ENCODE measurements at places on chromosomes 5 and 9.
A peak's percentile ranks its signal among the peaks of the same experiment; 100 is the strongest.

- peak; percentile 48 for DNase-seq
Measured at GRCh38 chr9:101727612-101728524, 10.6 kb downstream of the GRIN3A start.

GRCh38 chr9:69355232-69355631 is 30.2 kb downstream of the ENTREP1 start:
- DNase-seq = no peak

- DNase-seq = peak; percentile 23
Measured at GRCh38 chr9:93007529-93008058, 50.9 kb upstream of the SUSD3 start.

- no peak for DNase-seq
Measured at GRCh38 chr5:103674251-103674650, 111.7 kb upstream of the NUDT12 start.

GRCh38 chr5:125814119-125814518 is 609.1 kb upstream of the GRAMD2B start:
- DNase-seq = no peak

DNA sequence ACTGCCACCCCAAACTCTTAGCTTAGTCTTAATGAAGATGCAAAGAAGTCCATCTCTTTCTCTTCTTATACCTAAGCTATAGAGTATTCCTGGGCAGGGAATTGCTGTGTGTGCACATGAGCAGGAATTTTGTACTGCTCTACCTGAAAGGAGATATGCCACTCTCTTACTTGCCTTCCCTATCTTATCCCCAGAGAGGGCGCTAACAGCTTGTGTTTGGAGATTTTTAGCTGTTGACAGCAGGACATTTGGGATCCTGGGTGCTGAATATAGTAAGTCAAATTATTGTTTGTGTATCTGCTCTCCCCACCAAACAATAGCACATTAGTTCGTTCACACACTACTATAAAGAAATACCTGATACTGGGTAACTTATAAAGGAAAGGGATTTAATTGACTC is 159.5 kb downstream of the GABRG2 start:
- peak; percentile 36 for DNase-seq

DNA sequence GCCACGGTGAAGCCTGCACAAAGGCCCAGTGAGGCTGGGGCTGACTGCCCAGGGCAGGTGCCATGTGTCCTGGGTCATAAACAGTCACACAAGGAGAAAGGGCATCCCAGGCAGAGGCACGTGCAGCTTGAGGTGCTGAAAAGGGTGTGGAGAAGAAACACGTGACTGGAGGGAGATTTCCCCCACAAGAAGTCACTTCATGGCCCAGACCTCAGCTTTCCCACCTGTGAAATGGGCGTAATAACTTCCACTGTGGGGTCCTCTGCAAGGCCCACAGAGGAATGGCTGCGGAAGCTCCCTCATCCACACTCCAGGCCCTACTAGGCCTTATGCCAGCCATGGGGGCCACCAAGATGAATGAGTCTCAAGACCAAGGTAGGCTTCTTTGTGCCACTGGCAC is 20.1 kb upstream of the CPLX2 start:
- no peak for DNase-seq

- no peak for DNase-seq
Measured at GRCh38 chr9:34218446-34218845, 39.6 kb downstream of the UBAP1 start.

DNA sequence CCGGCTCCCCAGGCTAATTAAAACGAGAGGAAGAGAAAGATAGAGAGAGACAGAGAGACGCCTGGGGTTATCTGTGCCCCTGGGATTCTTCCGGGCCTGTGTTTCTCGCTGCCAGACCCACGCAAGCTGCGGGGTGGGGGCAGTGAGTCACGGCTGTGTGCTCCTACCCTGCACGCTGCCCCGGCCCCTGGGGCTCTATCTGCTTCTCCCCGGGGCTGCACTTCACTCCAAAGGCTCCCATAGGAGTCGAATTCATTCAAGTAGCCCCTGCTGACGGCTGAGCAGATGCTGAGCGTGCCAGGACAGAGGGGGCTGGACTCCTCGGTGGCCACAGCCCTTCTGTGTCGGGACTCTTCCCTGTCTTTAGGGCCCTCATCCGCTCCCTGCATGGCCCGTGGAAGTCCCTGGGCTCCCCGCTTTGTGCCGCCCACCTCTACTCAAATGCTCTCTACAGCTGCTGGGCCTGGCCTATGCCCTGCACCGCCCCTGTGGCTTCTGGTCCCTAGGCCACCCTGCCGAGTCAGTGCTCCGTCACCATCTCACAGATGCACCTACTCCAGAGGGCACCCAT is 22.8 kb downstream of the SARDH start:
- DNase-seq = peak; percentile 21

DNA sequence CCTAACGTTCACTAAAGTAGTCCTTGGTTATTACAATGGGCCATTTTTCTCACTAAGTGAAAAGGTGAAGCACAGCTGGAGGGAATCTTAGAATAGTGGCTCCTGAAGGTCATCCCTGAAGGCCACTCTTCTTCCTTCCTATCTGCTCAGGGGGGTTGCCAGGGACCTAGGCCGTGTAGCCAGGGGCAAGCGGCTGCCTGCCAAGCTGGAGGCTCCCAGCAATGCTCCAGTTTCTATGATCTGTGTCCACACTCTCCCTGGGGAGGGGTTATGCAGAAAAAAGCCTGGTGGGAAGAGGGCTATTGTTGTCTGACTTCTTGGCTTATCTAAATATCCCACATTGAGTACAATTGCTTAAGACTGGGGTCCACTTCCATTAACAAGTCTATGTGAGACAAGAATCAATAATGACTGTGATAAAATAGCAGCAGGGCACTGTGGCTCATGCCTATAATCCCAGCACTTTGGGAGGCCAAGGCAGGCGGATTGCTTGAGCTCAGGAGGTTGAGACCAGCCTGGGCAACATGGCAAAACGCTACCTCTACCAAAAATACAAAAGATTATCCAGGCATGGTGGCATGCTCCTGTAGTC is 3.8 kb downstream of the NMRK1 start:
- DNase-seq = no peak

- DNase-seq = peak; percentile 41
Measured at GRCh38 chr5:34735491-34736426, 79.6 kb downstream of the RAI14 start.
